ENCODE measurements at places on chromosomes 5 and 9.
A peak's percentile ranks its signal among the peaks of the same experiment; 100 is the strongest.

- no peak for DNase-seq
Observed at GRCh38 chr5:18236386-18236785, 602.1 kb downstream of the TAF11L14 start.

- DNase-seq: no peak
Observed at GRCh38 chr5:56369361-56369811, 136.3 kb upstream of the ANKRD55 start.

- DNase-seq: peak; percentile 33
Observed at GRCh38 chr5:156922207-156922792, 40.7 kb downstream of the TIMD4 start.

- no peak for DNase-seq
Observed at GRCh38 chr9:70085241-70085640, 41.6 kb downstream of the MAMDC2 start.

DNA sequence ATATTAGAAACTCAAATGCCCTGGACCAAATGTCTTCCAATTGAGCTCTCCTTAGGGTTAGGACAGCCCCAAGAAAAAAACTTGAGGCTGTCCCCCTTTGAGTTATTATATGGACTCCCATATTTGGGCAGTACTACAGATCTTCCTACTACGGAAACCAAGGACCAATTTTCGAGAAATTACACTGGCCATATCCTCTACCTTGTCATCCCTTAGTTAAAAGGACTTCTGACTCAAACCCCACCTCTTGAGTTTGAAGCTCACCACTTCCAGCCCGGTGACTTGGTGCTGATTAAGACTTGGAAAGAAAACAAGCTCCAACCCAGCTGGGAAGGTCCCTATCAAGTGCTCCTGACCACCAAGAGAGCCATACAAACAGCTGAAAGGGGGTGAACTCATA, 497.0 kb upstream of the GRAMD2B start:
- no peak for DNase-seq

- DNase-seq: no peak
Observed at GRCh38 chr9:132804576-132805295, 73.3 kb downstream of the AK8 start.

GRCh38 chr5:154937186-154937717, 759 bp downstream of the GEMIN5 start:
- no peak for DNase-seq

DNA sequence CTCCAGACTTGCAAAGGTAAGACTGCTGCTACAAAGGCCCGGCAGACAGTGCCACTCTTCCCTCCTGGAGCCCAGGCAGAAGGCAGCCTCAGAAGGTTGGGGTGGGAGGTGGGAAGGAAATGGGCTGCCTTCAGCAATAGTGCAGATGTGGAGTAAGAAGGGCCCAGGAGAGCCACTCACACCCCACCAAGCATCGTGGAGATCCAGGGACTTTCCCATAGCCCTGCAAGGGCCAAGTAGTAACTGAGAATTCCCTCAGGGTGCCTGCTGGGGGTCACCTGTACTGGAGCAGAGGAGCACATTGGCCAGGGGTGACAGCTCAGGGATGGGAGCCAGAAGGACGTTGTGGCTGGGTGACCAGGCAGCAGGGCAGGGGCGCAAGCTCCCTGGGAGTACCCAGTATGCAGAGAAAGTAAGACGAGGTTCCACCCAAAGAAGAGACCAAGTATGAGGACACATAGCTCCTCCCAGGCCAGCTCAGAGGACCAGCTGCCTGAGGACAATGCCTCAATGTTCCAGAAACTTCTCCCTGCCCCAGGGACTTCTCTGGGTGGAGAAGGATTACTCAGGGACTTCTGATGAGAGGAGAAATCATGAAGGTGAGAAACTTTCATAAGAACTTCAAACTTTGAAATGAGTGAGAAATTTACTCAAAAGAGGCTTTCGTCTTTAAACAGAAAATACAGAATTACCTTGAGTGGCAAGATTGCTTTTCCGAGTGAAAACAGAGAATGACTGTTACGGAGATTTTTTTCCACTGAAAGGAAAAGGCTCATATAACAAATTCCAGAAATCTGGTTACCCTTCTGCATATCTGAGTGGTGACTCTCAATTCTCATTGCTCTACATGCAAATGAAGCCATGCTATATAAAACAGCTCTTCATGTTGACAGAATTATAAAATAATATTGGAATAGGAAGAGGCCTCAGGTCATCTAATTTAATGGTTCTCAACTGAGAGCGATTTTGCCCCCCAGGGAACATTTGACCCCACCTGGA, 87.9 kb upstream of the TRIO start:
- DNase-seq: no peak

- DNase-seq: no peak
Observed at GRCh38 chr9:117616431-117616831, 87.8 kb upstream of the TLR4 start.

DNA sequence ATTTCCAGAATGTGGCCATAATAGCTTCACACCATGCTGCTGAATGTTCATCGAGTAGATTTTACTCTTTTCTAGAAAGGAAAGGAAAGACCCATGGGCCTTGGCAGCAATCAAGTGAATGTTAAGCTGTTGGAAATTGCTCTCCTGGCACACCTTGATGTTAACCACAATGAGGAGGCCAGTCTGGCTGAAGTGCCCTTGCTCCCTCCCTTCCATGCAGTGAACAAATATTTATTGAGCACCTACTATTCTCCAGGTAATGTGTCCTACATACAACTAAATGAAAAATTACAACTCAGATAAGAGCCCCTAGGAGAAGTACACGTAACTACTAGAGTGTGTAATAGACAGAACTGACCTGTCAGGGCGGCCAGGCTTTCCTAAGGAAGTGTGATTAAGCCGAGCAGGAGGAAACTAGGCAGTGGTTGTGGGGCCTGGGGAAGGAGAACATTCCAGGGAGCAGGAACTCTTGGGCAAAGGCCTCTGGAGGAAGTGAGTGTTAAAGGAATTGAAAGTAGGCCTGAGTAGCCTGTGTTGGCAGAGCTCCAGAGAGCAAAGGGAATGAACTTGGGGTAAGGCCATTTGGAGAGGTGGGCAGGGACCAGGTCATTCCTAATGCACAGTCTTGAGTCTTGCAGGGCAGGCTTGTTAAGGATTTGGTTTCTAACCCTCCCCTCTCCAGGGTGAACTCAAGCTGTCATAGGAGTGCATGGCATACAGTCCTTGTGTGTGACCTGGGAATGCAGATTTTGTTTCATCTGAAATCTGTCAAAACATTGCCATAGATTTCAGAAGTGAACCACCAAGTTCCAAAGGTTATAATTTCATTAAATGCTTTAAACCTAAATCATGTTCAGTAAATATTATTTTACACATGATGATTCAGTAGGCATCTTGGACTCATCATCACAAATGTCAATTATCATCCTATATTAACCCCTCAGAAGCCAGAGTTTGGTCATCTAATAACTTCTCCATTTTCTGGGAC, 9.0 kb upstream of the ZSWIM6 start:
- DNase-seq: no peak

DNA sequence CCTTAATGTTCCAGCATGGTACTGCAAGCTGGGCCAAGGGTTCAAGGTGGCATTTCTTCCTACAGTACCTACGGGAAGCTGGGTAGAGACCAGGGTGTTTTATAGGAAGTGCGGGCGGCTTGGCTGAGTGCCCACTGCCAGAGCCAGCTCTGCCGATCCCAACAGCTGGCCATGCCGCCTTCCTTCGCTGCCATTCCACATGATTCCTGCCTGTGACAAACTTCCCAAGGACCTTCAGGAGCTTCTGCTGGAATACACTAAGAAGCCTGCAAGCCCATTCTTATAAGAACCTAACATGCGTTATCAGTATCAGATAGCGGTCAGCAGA, 22.0 kb downstream of the MYO10 start:
- DNase-seq: no peak

GRCh38 chr5:1686016-1686802, 113.4 kb downstream of the MRPL36 start:
- DNase-seq: no peak

GRCh38 chr9:117365438-117365837, 49.4 kb downstream of the ASTN2 start:
- no peak for DNase-seq

DNA sequence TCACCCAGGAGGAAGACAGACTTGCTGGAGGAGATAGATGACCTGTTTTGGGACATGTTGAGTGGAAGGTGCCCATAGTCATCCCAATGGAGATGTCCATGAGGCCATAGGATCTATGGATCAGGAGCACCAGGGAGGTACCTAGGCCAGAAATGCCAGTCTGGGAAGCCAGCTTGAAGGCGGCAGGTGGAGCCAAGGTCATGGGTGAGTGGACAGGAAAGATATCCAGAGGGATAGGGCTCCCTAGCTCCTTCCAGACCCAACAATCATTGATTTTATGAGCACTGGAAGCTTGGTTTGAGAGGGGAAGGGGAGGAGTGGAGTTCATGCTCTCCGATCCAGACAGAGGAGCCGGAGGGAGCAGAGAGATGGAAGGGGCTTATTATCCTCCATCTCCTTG, 252.6 kb downstream of the CDK5RAP2 start:
- DNase-seq: no peak

DNA sequence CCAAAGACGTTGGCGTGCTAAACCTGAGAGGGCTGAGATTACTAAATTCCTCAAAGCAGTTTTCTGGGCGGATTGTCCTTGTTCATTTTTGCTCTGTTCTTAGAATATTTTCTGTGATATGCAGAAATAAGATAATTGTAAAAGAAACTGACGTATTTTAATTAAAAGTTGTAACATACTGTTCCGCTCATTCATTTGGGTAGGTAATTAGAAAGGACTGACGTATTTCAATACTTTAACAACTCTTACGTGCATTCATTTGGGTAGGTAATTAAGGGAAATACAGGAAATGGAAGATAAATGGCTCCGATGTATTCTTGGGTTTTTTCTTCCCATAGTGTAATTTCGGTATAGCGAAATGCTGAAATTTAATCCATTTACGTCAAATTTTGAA, 1.1 kb downstream of the OSTF1 start:
- no peak for DNase-seq

- DNase-seq: no peak
Observed at GRCh38 chr5:160480652-160481051, 59.0 kb downstream of the PTTG1 start.

DNA sequence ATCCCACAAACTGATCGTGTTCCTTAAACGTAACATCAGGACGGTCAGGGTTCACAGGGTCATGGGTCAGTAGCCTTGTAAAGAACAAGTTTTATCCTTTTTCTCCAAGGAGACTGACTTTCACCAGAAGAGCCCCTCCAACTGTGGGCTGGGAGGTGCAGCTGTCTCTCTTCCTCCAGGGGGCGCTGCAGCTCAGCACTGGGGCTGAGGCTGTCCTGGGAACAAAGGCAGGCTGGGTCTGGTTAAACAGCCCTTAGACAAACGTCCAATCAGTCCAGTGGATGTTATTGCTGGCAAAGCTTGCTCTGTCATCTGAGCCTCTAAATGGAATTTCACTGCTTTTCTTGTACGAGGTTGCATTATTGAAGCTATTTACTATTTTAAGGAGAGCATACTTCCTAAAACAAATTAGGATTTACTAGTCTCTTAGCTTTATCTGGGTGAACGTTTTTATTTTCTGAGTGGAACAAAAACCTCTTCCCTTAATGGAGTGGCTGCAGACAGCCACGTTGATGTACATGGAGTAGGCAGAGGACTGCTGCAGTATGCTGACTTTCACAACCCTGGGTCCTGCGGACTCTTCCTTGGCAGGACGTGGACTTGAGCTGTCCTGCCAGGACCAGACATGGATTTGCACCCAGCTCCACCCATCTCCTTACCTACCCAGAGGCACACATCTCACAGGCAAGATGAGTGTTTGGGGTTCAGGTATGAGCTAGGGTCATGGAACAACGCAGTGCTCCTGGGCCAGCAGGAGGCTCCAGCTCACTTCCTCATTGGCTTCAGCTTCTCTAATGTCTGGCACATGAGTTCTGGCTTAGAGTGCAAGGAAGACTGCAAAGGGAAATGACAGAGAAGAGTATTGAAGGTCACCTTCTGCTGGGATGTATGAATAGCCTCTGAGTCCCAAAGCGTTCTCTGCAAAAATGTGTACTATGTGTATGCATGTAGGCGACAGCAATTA, 7.8 kb downstream of the EXOSC2 start:
- DNase-seq: peak; percentile 80

GRCh38 chr5:173592050-173592669, 24.3 kb downstream of the BOD1 start:
- peak; percentile 40 for DNase-seq

- DNase-seq: no peak
Observed at GRCh38 chr9:93320591-93321219, 130.8 kb upstream of the FAM120A start.

GRCh38 chr5:132354381-132355139, 14.9 kb upstream of the SLC22A5 start:
- DNase-seq: no peak

DNA sequence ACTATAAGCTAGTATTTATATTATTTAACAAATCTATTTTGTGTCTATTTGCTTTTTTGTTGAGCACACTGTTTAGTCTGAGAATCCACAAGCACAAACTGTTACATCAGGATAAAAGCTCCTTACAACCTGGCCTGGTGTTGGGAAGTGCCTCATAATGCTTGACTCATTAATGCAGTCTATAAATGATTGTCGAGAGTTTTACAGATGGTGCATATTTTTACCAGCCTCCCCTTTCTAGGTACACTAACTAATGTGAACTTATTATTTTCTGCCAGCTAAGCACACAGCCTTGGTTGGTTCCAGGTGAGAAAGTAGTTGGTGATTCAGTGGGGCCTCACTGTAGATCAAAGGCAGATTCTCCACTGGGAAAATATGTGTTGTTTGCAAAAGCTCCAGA, 151.0 kb upstream of the ADAMTS16 start:
- DNase-seq: no peak

DNA sequence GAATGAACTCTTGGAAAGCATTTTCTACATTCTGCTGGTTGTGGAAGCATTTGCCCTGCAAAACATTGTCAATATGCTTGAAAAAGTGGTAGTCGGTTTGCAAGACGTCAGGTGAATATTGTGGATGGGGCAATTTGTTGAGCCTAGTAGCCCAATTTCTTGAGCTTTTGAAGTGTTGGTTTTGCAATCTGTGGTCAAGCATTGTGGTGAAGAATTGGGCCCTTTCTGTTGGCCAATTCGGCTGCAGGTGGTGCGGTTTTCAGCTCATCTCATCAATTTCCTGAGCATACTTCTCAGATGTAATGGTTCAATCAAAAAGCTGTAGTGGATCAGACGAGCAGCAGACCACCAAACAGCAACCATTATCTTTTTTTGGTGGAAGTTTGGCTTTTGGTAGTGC, 426.8 kb upstream of the CDH9 start:
- no peak for DNase-seq

DNA sequence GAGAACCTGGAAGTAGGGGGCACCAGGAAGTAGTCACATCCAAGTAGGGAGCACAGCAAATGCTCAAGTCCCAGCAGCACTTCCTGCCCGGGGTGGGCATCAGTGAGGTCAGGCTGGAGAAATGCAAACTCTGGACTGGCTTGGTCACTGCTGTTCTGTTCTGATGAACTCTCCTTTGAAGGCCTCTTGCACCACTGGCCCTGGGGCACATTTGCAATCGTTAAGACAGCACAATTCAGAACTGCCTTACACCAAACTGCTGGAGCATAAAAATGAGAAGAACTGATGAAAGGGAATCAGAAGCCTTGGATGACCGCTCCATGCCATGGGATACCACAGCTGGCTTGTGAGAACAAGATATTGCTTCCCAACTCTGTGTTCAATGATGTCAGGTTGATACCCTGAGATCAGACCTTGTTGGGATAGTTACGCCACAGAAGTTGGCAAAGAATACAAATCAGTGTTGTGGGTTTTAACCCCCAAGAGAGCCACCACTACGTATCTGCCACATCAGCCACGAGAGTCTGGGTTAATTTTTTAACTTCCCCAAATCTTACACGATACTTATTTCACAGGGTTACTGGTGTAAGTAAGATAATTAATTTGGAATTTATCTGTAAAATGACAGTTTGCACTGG, 42.3 kb upstream of the ZSWIM6 start:
- no peak for DNase-seq
